ENCODE measurements at places on chromosomes 12 and 14.

GRCh38 chr14:79279645-79280597 is 931.4 kb downstream of the DIO2 start:
- DNase-seq, result no peak

GRCh38 chr12:85179680-85180270 is 100.2 kb upstream of the ALX1 start:
- no peak for DNase-seq

DNA sequence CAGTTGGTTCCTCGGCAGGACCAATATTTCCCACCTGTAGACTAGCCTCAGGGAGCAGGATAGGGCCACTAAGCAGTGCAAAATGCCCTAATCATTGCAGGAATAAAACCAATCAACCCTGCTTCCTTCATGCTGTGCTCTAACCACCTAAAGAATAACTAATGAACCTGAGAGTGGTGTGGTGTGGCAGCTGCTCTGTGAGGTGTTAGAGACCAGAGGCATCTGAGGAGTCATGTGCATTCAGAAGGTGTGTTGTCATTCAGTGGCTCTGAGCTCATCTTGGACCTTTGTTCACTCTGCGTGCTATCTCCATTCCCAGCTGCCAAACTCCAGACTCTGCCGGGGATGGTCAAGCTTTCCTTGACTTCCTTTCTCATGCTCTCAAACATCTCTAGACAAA is 136.7 kb upstream of the EGLN3 start:
- DNase-seq, result no peak

GRCh38 chr12:3614806-3615466 is 123.9 kb downstream of the PRMT8 start:
- no peak for DNase-seq

DNA sequence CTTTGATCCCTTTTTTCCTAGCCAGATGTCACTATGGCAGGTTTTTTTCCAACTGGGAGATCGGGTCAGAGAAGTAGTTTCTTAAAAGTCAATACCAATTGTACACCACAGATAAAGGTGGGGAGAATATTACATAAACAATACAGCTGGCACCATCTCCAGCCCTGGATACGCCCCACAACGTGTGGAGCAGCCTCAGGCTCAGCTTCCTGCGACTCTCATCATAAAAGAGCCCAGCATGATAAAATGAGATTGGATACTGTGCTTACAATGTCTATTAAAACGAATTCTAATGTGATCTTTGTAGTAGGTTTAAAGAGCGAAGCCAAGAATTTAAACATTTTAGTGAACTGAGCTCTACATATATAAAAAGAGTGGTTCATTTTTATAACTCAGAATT is 21.5 kb downstream of the EFCAB11 start:
- no peak for DNase-seq

GRCh38 chr12:49187184-49187583 is 1.7 kb downstream of the TUBA1A start:
- DNase-seq, result peak; percentile 66

GRCh38 chr14:100131181-100131580 is 28.3 kb downstream of the DEGS2 start:
- no peak for DNase-seq

DNA sequence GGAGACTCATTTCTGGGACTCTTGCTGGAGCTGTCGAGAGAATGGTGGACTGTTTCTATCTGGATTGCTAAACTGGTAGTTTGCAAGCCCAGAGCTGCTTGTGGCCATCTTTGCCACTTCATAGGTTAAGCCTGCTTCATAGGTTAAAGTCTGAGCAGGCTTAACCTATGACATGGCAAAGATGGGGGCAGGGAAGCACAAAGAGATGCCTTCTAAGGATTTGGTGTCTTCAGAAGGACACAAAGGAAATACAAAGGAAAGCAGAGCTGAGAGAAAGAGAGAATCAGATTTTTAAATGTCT is 78.4 kb upstream of the MAX start:
- DNase-seq, result no peak

GRCh38 chr12:96980991-96981414 is 73.9 kb downstream of the NEDD1 start:
- DNase-seq, result no peak

DNA sequence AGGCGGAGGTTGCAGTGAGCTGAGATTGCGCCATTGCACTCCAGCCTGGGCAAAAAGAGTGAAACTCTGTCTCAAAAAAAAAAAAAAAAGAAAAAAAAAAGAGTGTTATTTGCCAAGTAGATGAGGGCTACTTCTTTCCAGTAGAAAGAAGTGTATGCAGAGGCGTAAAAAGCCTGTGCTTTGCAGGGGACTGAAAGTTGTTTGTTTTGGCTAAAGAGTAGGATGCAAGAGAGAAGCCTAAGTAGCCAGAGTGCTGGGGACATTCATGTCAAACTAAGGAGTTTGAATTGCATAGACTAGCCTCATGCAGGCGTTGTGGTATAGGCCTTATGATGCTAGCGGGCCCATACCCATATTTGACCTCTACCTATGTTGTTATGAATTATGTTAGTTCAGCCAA is 9.5 kb downstream of the HSD17B6 start:
- DNase-seq, result no peak

DNA sequence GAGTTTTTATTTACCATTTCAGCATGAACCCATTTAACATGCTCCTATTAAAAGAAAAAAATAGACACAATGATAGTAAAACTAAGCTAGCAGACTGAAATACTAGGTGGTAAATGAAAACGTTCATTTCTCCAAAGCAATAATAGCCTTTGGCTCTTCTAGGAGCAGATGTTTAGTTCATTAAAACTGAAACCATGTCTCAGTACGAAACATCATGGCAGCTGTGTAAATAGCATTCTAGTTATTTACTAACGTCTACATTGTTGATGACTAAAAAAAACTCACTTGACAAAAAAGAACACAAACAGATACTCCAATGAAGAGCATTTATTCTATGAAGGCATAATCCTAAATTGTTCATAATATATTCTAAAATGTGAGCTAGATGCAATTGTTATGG is 17.9 kb downstream of the RECQL start:
- DNase-seq, result no peak

- no peak for DNase-seq
Measured at GRCh38 chr12:72365151-72365550, 93.0 kb downstream of the TRHDE start.

- DNase-seq, result no peak
Measured at GRCh38 chr12:8993827-8994226, 4.5 kb downstream of the KLRG1 start.

GRCh38 chr14:52078095-52078531 is 9.3 kb upstream of the NID2 start:
- DNase-seq, result no peak

GRCh38 chr14:70201994-70202393 is 13.2 kb upstream of the SLC8A3 start:
- DNase-seq, result no peak

DNA sequence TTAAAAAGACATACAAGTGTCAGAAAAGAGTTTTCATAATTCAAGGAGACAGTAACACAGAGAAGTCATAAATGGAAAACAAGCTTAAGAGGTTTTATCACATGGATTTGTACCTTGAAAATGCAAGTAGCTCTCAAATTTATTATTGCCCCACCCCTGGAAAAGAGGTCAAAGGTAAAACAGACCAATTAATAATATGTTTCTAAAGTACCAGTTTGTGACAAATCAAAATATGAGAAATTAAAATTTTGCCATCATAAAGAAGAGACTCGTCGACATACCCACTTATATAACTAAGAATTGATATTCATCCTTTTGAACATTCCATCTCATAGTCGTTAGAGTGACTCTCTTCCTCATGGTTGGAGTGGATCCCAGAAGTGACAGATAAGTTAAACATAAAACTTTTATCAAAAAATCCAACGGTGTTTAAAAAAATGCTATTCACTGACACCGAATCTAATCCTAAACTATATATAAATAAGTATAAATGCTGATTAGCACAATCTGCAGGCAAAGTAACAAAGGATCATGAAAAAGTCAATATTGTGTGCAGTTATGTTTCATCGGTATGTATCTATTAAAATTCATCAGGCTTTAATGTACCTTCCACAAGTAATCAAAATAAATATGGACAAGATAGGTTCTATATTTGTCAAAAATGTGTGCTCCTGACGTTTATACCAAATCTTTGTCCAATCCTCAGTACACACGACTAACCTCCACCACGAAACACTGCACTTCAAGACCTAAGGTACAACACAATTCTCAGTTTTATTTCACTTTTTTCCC is 2.3 kb downstream of the CORO1C start:
- no peak for DNase-seq

- no peak for DNase-seq
Measured at GRCh38 chr14:92512807-92513203, 776 bp upstream of the RIN3 start.

GRCh38 chr12:20696181-20696905 is 1.2 kb downstream of the SLCO1C1 start:
- DNase-seq, result no peak

- DNase-seq, result no peak
Measured at GRCh38 chr12:98513379-98514322, 1.7 kb upstream of the TMPO start.

DNA sequence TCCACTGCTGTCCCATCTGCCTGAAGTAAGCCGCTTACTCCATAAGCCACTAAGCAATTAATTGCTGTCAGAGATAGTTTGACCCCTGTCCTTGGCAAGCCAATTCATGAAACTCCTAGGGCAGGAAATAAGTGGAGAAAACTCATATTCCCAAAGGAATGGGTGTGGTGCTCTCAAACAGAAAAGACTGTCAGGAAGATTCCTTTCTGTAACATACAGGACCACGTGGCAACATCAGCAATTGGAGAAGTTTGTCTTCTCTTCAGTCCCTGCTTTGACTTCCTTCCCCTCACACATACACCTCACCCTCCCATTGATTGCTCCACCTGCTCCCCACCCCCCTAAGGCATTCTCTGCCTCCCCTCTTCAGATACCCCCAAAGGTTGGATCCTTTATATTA is 36.2 kb upstream of the MDM1 start:
- no peak for DNase-seq

DNA sequence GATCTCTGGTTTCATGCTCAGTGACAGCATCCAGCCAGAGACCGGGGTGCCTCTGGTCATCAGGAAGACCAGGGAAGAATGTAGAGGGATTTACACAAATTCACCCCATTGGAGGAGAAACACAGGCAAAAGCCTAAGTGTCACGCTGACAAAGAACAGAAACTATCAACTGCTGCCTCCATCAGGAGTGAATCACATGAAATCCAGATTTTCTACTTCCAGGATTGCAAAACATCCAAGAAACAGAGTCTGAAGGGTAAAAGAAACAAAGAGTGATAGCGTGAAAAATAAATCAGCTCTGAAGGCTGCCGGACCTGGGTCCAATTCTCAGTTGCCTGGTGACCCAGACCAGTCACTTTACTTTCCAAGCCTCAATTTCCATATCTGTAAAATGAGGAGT is 136.1 kb upstream of the MAP1LC3B2 start:
- no peak for DNase-seq

GRCh38 chr14:21048638-21049037 is 6.5 kb downstream of the RNASE7 start:
- no peak for DNase-seq

GRCh38 chr12:117347588-117347987 is 13.8 kb downstream of the NOS1 start:
- DNase-seq, result no peak

DNA sequence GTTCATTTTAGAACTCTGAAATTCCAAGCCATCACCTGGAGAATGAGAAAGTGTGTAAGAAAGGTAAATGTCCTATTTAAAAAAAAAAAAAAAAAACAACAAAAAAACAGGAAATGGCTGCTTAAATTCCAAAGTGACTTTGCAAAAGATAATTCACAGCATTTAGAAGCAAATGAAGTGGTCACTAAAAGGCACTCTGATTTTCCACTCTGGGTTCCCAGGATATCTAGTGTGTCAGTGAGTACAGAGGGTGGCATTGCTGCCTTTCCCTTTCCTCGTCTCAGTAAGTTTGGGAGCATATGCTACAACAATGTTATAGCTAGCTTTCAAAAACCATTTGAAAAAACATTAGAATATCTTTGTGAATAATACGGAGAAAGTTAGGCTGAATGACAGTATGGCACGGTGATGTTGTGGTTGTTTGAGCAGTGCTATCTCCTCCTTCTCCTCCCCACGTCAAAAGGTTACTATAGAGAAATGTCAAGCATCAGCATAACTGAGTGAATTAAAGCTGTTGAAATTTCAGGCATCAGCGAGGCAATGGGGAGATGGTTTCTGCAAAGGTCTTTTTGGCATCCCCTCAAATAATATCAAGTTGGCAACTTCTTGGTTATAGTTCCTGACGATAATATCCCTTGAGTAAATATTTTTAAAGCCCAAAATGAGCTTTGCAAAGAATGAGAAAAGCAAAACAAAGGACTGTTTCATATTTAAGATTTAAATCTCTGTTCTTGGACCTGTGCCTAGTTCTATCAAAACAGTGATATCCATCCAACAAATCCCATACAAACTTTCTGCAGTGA is 164.5 kb upstream of the E2F7 start:
- no peak for DNase-seq

- DNase-seq, result no peak
Measured at GRCh38 chr12:8941691-8942478, 7.6 kb downstream of the M6PR start.

DNA sequence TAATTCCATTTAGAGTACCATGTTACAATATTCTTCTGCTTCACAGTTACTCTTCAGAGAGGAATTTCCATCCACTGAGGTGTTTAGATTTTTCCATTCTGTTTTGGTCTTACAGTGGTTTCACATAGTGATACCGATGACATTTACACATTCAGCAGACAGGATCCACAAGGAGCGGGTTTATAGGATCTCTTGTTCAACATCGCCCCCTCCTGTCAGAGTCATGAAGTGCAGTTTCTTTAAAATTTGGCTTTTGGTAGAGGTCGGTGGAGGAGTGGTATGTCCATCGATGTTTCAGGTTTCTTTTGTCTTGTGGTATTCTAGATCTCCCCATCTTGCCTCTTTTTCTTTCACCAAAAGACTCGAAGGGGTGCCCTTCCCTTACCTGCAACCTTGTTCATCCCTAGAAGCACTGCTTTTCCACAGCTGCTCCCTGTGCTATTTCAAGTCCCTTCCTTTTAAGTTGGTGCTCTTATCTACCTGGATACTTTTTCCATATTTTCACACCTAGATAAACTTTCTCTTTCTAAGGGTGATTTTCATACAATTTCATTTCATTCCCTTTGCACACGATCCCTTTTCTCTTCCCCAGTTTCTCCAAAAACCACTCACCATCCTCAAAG is 181.3 kb downstream of the ITPR2 start:
- peak; percentile 85 for DNase-seq

DNA sequence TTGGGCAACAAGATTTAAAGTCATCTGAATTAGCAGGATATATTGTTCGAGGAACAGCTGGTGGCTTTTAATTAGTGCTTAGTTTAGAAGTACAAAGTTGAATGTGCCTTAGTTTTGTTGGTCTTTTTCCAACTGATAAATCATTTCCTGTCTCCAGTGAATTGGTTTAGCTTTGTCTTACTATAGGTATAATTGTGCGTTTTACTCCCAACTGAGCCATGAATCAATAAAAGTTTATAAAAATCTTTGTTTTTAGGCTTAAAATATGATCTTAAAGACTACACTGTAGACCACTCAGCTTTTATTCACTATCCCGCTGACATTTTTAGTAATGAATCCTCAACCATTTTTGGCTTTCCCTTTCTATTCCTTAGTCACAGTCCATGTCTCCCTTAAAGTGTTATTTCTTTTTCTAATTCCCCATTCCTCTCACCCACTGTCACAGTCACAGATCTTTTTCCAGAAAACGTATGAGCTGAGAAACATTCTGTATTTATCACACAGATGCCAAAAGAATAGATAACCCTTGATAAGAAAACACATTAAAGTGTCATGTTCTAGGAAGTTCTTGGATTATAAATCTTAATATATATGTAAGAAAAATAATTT is 34.0 kb upstream of the ALG10 start:
- no peak for DNase-seq

Measured in activated CD4-positive, alpha-beta T cell treated with anti-CD3 and anti-CD28 coated beads, Interleukin-2, amount 10 ng/mL, durations not matched to agents 24 days and 14 days (primary cell).